OCI-M1 (cell line): ENCODE measurements at places on chromosomes 5 and 9.

DNA sequence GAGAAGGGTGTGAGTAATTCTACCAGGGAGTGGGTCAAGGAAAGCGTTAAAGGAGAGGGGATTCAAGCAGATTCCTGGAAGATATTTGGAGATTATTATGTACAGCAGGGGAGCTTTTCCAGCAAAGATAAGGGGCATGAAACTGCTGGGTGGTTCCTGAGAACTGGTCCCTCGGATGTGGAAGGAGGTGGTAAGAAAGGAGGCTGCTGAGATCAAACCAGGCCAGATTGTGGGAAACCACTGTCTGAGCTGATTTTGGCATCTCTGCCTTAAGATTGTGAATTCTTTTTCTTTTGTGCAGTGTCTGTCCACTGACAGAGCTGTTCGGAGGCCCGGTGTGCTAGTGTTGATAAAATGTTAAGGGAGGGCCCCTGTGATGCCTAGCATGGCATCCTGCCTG lies 45.4 kb downstream of the SNX30 start:
- DNase-seq = no peak

DNA sequence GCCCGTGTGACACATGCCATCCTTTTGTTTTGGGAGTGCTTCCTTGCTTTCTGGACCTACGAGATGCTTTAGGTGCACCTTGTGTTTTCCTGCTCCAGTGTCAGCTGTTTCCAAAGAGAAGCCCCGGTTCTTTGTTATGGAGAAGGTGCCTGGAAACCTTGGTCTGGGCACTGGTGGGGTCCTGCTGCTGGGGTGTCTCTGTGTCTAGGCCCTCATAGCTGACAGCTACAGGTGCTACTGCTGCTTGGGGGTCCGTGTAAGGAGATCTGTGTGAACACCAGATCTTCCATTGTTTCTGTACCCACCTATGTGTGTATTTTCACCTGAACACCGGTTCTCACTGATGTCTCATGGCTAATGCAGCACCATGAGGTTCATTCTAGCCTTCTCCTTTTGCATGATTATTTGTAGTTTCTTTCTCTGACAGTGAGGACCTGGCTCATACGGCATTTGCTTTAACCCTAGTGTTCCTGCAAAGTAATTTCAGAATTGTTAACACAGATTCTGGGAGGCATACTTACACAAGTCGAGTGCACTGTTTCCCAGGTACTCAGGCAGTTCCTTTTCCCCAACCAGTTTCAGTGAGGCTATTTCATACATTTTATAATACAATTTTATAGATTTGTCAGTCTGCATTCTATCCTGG lies 13.2 kb upstream of the FAM120AOS start:
- DNase-seq = peak; percentile 48

DNA sequence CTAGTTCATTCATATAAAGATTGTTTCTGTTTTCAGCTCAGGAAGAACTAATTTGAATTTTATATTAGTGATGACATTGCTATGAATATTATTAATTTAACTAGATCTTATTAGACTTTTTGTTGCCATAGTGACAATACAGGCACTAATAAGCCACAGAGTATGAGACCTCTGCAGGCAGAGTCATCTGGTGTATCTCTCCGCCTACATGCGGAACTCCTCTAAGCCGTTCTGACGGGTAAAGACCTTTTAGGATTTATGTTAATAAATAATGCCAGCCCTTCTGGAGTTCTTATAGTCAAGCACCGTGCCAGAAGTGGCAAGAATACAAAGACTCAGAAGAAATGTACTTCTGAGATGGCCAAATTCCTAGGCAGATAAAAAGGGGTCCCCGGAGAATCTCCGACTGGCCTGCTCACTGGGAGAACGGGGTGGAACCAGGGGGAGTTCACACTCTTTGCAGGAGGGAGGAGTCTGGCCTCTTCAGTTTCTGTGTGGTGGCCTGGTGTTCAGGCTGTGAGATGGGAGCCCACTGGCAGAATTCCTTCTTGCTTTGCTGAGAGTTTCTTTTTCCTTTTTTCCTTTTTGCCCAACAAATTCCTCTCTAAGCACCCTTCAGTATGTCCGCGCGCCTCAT lies 85.1 kb upstream of the IL12B start:
- no peak for DNase-seq

- no peak for DNase-seq
Measured at GRCh38 chr5:122054266-122054665, 23.8 kb downstream of the LOX start.

DNA sequence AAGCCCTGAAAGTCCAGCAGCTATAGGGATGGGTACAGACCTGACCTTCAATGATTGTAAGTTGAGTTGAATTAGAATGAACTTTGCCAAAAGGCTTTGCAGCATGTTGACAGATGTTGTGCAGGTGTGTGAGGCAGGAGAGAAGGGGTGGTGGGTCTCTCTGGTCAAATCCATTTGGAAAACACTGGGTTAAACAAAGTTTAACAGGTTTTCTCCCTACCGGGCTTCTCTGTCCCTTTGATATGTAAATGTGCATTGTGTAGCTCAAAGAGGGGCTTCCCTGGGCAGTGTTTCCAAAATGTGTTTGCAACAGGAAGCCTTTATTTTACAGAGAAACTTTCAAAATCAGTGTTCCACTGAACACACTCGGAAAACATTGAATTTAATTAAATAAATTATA lies 72.1 kb upstream of the BRINP1 start:
- no peak for DNase-seq

DNA sequence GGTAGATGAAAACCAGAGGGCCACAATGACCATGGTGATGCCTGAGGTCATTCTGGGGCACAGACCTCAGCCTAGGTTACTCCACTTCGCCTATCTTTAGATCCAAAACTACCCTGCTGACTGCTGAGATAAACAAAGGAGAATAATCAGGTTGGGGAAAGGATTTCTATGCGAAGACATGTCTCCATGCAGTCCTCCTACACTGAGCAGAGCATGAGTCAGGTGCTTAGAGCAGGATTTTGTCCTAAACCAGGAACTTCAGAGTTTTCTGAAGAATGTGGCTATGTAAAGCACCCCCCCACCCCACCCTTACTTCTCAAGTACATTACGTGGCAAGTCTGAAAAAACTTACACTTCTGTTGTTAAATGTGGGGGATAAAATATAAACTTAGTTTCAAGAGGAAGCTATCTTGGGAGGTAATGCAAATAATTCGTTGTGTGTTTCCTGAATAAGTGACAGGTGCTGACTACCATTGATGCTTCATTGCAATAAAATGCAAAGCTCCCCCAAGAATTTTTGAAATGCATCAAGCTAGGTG lies 19.4 kb downstream of the PDCD1LG2 start:
- peak; percentile 90 for DNase-seq

GRCh38 chr5:179123109-179123426 lies 62.9 kb downstream of the ZNF354C start:
- no peak for DNase-seq

DNA sequence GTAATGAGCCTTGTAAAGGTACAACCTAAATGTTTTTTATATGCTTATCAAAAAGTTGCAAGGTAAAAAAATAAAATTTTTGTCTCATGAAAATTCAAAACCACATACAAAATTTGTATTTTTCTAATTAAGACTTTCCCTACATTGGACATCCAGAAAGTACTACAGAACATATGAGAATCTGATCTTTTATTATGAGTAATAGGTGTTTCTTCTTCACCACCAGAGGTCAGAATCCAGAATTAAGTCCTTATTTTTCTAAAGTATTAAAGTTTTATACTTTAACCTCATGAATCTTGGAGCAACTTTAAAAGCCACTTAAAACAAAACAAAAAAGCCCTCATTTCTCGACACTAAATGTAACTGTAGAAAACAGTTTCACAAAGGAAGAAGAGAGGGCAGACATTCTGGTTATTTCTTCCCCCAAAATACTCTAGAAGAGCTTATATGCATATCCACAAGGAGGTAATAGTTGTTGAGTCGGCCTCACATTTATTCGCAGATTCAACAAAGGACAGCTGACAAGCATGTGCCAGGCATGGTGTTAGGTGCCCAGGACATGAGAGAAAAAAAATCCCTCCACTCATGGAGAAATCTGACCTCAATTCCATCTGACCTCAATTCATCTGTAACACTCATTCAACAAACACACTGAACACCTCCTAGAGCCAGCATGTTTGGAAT lies 69.3 kb downstream of the MLLT3 start:
- DNase-seq = peak; percentile 6

- no peak for DNase-seq
Measured at GRCh38 chr9:88738709-88739108, 203.7 kb downstream of the NXNL2 start.

- no peak for DNase-seq
Measured at GRCh38 chr9:127493592-127494303, 42.4 kb downstream of the LRSAM1 start.

- no peak for DNase-seq
Measured at GRCh38 chr5:82922086-82922734, 155.0 kb downstream of the TMEM167A start.

GRCh38 chr5:174553556-174553955 lies 170.8 kb upstream of the MSX2 start:
- no peak for DNase-seq

- DNase-seq = no peak
Measured at GRCh38 chr5:158368686-158369085, 509.7 kb upstream of the CLINT1 start.

GRCh38 chr9:89754193-89754592 lies 149.4 kb downstream of the GADD45G start:
- DNase-seq = no peak

GRCh38 chr9:136762915-136763648 lies 1.2 kb downstream of the LCN15 start:
- peak; percentile 83 for DNase-seq

- no peak for DNase-seq
Measured at GRCh38 chr5:5512543-5512942, 90.1 kb downstream of the ICE1 start.

DNA sequence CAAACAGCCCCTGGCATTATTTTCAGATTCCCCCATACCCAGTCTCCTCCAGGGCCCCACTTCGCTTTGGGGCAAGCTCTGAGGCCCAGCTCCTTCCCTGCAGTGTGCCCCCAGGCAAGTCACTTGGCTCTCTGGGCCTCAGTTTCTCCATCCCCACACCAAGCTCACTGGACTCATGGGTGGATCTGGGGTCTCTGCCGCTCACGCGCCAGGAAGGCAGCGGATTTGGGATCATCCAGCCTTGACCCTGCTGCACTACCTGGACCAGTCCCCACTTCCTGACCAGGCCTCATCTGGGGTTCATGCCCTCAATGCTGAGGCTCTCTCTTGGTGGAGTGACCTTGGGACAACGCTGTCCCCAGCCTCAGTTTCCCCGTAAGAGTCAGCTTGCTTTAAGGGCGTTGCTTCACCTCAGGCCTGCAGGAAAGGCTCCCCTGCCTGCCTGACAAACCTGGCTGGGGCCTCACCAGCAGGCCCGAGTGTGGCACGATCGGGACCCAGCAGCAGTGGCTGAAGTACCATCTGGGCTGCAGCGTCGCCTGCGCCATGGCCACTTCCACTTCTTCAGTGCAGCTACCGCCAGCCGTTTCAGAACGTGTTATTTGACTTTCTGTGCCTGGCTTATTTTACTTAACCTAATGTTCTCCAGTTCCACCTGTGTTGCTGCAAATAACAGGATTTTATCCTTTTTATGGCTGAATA lies 519.6 kb upstream of the SEMA6A start:
- DNase-seq = no peak
